ENCODE measurements at places on chromosomes 7 and 10.

- DNase-seq: no peak
Observed at GRCh38 chr7:1045069-1046063, 1.0 kb downstream of the GPR146 start.

DNA sequence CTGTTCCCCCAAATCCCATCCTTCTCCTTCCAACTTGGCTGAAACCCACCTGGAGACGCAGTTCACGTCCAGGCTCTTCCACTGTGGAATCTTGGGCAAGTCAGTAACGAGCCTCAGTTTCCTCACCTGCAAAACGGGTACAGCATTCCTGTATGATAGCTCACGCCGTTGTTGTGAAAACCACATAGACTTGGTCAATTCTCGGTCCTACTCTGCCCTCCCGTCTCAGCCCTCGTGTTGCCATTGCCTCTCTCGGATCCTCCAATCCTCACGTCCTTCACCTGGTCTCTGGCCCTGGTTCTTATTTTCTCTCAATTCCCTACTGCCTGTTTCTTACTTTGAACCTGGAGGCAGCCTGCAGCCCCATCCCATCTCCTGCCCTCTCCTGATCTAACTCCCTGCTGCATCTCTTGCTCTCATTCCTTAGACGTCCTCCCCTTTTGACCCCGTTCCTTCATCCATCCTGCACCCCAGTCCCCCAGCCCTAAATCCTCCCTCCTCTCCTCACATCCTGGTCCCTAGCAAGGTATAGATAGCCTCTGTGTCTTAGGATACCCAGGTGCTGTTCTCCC is 2.0 kb upstream of the MUC12 start:
- no peak for DNase-seq

DNA sequence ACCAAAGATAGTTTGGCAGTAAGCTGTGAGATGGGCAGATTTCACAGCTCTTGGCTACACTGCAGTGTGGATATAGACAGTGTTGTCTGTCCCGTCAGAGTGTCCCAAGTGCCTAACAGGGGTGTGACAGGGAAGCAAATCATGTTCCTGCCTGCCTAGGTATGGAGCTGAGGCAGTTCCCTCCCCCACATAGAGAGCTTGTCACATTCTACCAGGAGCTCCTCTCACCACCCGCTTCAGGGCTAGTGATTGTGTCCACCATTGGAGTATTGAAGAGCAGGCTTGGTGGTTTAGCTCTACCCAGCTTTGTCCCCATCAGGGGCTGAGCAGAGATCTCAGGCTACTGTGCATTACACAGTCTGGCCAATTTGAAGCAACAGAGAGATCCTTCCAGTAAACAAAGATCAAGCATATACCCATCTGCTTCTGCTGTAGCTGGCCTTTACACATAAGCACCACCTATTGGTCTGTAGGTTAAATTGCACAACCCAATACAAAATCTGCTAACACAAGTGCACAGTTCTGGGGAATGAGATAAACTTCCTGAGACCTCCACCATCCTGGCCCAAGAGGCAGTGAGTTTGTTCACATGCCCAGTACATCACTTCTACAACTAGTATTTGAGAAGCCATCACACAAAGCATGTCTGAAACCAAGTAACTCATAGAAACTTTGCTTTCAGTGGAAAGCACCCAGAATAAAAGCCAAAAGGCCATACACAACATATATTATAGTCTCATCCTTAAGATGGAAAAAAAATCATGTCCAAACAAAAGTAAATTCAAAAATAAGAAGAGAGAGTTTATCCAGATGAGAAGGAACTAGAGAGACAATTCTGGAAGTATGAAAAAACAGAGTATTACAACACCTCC is 67.3 kb downstream of the GLCCI1 start:
- peak; percentile 6 for DNase-seq

DNA sequence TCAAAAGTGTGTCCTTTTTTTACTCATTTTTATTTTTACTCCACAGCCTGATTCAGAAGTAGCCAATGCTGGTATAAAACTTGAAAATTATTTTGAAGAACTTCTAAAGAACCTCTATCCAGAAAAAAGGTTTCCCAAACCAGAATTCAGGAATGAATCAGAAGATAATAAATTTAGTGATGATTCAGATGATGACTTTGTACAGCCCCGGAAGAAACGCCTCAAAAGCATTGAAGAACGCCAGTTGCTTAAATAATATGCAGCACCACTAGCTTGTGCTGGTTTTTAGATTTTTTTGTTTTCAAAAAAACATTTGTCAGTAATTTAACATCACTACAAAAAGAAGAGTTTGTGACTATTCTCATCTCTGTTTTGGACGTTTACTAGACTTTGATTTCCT is 116.5 kb downstream of the SVOPL start:
- DNase-seq: no peak

DNA sequence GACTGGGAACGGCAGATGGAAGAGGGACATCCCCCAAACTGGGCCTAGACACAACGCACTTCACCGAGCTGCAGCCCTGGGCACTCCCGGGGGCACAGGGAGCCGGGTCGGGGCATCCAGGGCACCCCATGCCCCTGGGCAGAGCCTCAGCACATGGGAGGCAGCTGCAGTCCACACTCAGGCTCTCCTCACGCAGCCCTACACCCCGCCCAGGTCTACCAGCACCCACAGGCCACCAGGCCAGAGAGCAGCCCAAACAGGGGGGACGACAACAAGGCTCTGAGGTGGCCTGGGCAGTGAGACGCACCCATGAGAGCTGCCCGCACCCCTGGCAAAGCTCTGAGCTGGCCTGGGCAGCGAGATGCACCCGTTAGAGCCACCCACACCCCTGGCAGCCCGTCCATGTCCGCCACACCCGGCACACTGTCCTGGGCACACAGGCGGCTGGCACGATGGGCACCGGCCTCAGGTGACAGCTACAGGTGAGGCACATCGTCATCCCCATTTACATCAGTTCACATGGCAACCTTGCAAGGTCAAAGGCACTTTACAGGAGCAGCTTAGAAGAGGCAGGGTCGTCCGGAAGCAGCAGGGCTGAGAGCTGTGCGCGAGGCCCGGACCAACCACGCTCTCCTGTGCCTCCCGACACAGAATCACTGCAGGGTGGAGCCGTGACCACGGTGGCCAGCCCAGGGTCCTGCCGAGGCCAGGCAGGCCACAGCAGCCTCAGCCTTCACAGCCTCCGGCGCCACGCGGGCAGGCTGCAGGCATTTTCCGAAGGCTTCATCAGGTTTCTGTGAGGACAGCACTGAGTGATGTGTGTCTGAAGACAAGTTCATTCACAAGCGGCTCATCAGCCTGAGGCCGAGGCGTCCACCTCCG is 228.6 kb downstream of the MAD1L1 start:
- DNase-seq: no peak

- DNase-seq: no peak
Observed at GRCh38 chr7:121339082-121339481, 10.3 kb downstream of the WNT16 start.

- DNase-seq: no peak
Observed at GRCh38 chr10:25061711-25062449, 45.5 kb downstream of the THNSL1 start.

DNA sequence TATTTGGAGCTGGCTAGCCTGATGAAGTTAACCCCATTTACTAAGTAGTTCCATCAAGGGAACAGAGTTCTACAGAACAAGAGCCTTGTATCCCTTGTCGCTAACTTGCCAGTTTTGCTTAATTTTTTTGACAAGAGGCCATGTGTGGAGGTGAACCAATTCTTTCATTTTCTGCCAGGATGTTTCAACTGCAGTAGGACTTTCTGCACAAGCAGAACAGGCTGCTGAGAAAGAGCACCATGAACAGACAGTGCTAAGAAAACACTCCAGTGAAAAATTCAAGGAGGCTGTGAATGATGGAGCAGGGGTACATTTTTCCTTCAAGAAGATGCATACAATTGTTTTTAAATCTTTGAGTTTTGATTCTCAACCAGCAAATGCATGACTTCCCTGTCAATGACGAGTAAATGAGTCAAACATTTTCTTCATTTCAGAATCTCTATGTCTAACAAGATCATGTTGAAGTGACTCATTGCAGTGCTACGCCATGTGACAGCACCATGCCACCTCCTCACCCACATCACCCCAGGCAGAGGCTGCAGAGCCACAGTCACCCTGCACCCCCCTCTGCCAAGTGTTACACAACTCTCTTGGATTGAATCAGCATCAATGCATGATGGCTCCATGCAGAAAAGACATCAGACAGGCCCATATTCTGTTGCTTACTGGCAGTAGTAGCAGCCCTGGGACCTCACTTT is 193.1 kb downstream of the COBL start:
- peak; percentile 79 for DNase-seq

DNA sequence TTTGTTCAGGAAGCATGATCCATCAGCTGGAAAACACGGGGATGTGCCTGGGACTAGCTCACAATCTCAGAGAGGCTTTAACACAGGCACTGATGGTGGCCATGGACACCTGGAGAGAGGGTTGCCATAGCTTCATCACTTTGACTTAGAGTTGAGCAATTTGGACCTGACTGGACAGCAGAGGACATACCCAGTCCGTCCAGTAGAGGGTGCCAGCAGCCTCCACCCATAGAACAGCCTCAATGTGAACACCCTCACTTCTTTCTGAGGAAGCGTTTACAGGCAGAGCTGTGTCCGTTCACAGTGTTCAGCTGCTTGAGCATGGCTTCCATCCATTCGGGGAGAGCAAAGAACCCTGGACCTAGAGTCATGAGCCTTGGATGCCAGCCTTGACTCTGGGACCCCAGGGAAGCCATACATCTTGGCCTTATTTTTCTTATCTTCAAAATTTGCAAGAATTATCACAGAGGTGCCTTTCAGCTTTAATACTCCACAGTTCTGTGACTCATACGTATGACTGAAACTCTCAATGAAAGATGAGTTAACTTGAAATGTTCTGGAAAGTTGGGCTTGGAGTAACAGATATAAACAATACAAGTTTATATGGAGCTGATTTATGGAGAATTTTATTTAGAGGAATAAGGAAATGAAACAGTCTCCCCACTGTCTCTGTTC is 302.9 kb upstream of the PODXL start:
- DNase-seq: peak; percentile 53

DNA sequence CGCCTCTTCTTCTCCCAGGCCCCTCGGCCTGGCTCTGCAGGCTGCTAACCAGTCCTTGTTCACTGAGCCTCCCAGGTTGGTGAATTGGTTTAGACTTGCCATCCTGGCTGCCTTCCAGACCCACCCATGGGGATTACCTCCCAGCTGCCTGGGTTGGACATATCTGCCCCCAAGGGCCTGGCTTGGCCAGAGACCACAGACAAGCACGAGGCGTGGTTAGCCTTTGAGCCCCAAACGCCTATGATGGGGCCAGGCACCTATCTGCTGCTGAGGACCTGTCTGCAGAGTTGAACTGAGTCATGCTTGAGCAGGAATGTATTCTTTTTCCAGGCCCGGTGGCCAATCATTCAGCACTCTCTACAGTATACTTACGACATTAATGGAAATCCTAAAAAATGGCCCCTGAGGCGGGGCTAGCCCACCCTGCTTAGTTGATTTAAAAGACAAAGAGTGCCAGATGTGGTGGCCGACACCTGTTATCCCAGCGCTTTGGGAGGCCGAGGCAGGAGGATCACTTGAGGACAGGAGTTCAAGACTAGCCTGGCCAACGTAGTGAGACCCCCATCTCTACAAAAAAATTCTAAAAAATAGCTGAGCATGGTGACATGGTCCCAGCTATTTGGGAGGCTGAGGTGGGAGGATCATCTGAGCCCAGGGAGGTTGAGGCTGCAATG is 361.5 kb downstream of the FRMD4A start:
- DNase-seq: no peak

DNA sequence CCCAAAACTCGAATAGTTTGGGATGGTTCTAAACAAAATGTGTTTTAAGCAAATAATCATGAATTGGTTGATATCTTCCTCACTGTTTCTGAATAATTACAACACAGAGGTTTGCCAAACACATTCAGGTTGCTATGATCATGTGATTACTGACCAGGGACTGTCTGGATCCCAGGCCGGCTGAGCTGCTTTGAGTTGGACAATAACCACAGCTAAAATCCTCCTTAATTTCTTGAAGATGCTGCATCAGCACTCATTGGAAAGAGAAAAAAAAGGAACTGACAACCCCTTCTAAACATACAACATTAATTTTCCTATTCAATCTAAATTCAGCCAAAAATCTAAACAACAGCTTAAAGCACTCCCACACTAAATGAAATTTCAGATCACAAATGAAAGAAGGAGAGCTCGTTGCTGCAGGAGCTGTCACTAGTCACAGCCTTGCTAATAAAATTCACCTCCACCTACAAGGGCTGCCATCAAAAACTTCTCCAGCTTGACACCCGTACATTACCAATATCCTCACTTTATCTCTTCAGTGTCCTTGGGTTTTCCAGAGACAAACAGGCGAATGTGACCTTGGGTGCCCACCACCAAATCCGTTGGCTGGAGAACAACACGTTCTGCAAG is 560.2 kb downstream of the KCNMA1 start:
- no peak for DNase-seq

DNA sequence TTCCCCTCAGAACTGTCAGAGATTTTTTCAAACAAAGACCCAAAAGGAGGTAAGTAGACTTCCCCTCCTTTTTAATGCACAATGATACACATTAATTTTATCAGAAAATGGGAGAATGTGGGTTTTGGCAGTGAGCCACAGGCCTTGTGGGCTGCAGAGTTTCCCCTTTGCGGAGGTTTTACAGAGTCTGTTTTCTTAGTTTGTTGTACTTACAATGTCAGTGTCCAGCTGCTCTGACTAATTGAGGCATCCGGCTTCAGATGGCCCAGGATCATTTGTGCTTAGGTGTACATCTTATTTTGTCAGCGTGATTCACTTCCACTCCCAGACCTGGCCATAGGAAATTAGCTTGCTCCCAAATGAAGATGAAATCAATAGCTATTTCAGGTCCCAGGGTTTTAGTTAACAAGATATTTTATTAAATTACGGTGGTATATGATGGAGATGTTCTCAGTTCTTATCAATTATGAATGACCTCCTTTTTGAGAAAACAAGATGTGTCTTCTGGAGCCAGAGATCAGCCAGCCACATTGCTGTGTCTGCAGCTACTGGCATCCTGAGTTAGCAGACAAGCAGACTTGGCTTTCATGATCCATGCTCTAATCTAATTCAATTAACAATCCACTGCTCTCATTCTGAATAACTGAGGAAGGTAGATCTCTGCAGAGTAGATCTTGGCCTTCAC is 1086.6 kb upstream of the SORCS1 start:
- DNase-seq: no peak

- no peak for DNase-seq
Observed at GRCh38 chr7:706721-707120, 19.8 kb upstream of the DNAAF5 start.

All from GM04504 (cell line).